ENCODE measurements at places on chromosomes 3 and 15.
A peak's percentile ranks its signal among the peaks of the same experiment; 100 is the strongest.

DNA sequence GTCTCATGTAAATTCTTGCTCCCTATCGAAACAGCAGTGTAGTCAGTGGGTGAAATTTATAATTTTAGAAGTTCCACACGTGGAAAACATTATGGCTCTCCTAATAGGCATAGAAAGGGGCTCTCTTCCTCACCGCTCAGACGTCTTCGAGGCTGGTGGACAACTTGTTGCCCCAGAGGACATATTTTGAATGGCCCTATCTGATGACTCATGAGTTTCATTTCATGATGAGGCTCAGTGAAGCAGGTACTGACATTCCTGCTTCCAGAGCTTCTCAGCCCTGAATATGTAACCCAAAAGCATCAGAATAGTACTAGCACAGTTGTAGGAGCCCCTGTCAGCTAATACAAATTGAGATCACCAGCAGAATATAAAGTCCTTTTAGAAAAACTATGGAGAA lies 117.9 kb downstream of the HERC1 start:
- DNase-seq = no peak

DNA sequence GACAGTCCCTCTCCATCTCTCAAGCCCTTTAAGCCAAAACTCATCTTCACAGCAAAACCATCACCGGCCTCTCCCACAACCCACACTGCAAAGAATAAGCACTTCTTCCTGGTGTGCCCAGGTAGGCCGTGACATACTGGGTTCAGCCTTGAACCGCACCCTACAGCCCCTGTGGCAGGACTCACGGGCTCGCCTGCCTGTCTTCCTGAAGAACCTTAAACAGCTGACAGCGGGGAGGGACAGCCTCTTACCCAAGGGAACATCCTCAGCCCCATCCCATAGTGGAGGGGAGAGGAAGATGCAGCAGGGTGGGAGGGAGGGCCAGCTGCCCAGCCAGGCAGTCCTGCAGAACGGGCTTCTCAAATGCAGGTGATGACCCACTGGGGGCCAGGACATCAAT lies 40.2 kb downstream of the TBC1D2B start:
- DNase-seq = no peak

GRCh38 chr3:57587905-57588304 lies 9.2 kb downstream of the ARF4 start:
- DNase-seq = no peak

- no peak for DNase-seq
Observed at GRCh38 chr3:39978308-39978707, 168.9 kb downstream of the MYRIP start.

DNA sequence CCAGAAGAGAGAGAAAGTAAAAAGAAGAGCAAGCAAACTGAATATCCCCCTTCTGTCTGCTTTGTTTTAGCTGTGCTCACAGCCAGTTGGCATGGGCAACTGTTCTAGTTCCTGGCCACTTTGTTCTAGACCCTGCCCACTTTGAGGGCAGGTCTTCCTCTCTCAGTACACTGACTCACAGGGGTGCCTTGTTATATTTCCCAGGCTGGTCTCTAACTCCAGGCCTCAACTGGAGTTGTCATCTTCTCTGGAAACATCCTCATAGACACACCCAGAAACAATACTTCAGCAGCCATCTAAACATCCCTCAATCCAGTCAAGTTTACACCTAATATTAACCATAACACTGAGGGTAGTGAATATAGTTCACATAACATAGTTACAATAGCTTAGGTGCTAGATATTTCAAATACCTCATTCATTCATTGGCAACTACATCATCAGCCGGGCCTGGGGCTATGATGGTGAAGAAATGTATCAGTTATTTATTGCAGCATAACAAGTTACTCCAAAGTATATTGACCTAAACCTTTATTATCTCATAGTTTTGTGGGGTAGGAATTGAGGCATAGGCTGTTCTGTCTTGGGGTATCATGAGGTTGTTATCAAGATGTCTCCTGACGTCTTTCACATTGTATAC lies 106.0 kb downstream of the UBE2E2 start:
- DNase-seq = no peak

GRCh38 chr15:52786436-52787122 lies 3.6 kb downstream of the ONECUT1 start:
- DNase-seq = no peak

- DNase-seq = no peak
Observed at GRCh38 chr3:113271189-113271588, 59.8 kb downstream of the BOC start.

- DNase-seq = no peak
Observed at GRCh38 chr3:82048711-82049110, 287.3 kb upstream of the GBE1 start.

DNA sequence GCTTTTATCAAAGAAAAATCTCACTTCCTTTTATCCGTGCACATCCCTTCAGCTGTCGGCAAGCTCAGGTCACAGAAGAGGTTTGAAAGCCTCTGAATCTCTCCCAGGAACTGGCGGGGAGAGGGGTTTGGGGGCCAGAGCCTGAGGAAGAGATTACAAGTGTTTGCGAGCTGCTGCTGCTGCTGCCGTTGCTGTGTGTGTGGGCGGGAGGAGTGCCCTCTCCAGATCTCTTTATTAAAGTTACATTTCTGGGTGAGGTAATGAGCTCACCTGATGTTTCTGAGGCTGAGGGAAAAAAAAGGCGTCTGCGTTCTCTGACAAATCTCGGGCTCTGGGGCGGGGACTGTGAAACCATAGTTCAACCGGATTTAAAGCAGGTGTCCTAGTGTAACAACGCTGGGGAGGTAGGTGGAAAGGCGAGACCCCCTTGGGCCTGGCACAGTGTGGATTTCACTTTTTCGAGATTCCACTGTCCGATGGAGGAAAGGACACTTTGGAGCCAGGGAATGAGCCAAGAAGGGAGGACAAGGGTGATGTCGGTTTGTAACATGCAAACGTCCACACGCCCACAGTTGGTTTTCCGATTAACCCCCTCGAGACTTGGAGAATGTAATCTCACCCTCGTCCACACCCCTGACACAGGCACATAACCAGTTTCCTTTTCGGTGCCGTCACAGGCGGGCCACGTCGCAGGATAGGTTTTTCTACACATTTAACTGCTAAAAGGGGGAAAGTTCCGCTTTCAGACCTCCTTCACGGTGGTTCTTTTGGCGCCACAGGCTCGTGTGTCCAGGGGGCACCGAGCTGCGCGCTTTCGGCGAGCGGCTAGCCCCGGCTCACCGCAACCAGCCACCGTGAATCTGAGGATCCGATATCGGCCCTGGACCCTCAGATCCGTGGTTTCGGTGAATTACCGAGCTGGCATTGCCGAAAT lies 2.1 kb downstream of the ALCAM start:
- peak; percentile 78 for DNase-seq

GRCh38 chr3:29922992-29923746 lies 642.3 kb downstream of the RBMS3 start:
- no peak for DNase-seq

DNA sequence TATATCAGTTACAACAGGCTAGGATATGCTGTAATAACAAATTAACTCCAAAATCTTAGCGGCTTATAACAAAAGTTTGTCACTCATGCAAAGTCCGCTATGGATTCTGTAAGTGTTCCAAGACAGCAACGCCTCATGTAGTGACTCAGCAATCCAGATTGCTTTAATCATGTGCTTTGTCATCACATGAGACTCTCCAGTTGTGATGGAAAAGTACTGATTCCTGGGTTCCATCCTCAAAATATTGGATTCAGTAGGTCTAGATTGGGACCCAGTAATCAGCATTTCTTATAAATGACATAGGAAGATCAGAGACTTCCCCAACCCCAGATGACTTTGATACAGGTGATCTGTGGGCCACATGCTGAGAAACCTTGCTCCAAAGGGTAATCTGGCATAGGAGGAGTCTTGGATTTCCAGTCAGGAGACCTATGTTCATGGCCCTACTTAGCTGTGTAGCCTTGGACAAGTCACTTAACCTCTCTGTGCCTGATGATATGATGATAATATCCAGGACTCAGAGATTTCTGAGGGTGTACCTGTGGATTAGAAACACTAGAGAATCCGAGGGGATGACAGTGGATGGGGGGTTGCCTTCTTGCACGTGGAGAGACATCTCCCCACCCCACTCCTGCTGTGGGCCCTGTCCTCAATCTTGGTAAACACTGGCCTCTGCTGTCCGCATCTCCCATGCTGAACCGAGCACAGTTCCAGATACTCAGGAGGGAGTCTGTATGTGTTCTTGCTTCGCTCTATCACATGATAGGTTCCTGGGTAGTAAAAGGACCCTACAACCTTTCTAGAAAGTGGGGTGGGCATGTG lies 65.5 kb downstream of the CORO2B start:
- DNase-seq = no peak

DNA sequence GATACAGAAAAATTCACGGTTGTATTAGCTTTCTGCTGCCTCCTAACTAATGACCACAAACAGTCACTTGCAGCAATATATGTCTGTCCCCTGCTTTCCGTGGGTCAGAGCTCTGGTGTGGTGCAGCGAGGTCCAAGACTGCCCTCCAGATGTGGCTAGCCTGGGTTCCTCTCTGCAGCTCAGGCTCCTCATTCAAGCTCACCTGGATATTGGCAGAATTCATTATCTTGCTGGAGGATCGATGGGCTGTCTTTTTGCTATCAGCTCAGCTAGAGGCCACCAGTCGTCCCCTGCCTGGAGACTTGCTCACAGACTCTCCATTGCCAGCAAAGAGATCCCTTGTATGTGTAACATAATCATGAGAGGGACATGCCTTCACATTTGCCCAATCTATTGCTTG lies 12.8 kb upstream of the PLXNA1 start:
- no peak for DNase-seq

- no peak for DNase-seq
Observed at GRCh38 chr3:56911363-56911762, 109.6 kb upstream of the ARHGEF3 start.

DNA sequence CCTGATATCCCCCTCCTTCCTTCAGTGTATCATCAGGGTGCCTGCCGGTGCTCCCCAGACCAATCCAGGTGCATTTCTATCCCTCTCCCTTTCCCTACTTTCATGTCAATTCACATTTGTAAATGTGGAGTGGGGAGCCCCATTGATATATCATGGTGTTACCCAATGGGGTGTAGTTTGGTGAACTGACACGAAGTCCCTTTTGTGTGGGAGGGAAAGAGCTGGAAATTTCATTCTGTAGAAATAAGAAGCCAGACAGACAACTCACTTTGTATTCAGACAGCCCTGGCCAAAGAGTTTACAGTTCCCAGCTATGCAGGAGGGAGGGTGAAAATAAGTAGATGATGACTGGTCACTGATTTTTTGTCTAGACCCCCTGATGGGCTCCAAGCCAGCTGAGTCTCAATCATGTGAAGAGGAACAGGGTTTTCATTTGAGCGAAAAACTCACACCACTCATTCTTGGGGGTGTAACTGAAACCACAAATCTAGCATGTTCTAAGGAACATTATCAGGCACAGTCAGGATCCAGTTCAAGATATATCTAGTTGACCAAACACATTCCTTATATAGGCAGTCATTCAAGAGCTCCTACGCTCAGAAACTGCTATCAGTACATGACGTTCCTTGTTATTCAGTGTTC lies 58.9 kb downstream of the LMCD1 start:
- DNase-seq = no peak

DNA sequence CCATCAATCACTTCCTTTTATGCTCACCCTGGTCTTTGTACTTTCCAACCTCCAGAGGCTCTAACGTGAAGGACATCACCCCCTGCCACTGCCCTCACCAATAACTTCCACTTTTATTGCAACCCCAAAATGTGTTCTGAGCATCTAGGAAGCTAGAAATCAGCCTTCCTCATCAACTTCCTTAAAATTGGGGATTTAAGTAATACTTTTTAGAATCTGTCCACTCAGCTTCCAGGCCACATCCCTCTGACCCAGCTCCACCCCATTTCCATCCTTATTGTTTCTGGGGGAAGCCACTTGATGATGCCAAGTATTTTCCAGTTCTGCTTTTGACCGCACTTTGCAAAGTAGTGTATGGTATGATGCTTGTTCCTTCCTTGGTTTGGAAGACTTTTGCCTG lies 73.5 kb upstream of the XCR1 start:
- DNase-seq = no peak

DNA sequence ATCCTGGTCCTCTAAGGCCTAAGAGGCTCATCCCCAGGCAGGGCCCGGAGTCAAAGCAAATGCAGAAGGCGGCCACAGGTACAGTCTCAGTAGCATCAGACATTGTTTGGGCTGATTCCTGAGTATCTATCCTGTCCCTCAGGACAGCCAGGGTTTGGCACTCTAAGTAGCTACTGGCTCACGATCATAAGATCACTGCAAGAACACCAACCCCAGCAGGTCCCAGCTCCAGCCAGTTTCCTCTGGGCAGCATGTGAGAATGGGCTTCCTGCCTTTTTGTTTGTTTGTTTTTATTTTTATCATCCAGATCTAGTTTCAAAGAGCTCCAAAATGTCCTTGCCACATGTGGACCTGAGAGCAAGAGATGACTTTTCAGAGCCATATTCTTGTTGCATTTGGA lies 32.7 kb downstream of the LRRFIP2 start:
- DNase-seq = no peak

DNA sequence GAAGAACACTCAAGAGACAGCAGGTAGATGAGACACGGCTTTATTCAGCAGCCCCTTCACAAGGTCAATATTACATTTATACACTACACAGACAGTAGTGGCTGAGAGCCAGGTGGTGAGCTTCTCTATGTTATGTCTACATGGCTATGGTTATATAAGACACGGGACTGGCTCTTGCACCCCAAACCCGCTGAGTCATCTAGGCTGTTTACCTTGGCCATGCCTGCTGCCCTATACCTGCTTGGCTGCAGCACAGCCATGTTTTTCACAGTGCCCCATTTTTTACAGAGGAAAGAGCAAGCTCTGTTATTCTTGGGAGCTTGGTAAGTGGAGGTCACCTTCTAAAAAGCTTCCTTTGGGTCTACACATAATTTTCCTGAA lies 231.6 kb downstream of the IGSF11 start:
- DNase-seq = no peak

DNA sequence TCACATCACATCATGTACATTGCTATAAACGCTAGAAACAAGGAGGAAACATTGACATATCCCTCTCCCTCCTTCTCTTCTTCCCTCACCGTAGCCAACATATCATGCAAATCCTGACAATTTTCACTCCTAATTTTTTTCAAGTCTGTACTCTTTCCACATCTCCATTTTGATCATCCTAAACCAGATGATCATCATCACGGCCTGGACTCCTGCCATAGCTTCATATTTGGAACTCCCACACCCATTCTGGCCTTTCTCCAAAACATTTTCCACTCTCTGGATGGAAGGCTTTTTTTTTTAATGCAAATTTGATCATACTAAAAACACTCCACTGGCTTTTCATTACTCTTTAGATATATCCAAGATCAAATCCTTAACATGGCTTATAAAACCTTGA lies 248.0 kb upstream of the CNTN3 start:
- no peak for DNase-seq

- peak; percentile 62 for DNase-seq
Observed at GRCh38 chr3:72657666-72658065, 190.6 kb downstream of the SHQ1 start.

GRCh38 chr3:123044981-123045763 lies 17.6 kb upstream of the SEMA5B start:
- no peak for DNase-seq

- DNase-seq = no peak
Observed at GRCh38 chr3:12275974-12276650, 12.8 kb upstream of the PPARG start.
